Heart right ventricle (tissue), 16 donors: ENCODE measurements at places on chromosomes 16 and 17.

- peak; percentile 77 for DNase-seq
These were observed 9.0 kb downstream of the HLF start for GRCh38 chr17:55273579-55274354.

DNA sequence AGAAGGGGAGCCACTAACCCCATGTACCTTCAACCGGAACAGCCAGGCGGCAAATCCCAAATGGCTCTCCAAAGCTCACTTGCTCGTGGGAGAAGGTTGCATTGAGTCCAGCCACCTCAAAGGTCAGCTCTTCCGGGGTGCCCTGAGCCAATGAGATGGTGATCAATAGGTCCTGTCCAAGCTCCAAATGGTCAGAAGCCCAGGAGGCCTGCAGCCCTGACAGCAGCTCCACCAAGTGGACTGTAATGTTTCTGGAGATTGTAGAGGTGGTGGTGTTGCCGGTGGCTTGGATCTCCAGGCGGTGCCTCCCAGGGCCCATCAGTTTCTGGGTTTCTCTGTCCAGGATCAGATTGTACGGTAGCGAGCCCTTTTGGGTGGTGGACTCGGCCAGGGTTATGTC lies 39.9 kb upstream of the BCO1 start:
- no peak for DNase-seq

GRCh38 chr16:83721676-83722075 lies 86.1 kb upstream of the HSBP1 start:
- DNase-seq: no peak

DNA sequence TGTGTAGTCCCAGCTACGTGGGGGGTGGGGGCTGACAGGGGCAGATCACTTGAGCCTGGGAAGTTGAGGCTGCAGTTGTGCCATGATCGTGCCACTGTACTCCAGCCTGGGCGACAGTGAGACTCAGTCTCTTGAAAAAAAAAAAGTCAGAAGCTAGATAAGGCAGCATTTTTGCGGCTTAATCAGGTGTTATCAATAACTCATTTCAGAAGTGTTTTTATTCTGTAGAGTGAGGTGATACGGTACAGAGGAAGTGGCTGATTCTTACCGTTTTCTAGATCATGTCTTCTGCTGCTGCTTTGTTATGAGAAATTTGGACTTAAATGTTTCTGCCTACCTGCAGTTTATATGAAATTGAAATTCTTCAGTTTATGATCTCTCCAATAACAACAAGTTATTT lies 18.6 kb downstream of the ZC3H18 start:
- DNase-seq: no peak
